T-helper 2 cell treated with Interferon-gamma antibody and Interleukin-4, amounts not matched to agents 5 μg/mL and 100 μg/mL, for 36 hours (primary cell): ENCODE measurements at places on chromosomes 1 and 21.

DNA sequence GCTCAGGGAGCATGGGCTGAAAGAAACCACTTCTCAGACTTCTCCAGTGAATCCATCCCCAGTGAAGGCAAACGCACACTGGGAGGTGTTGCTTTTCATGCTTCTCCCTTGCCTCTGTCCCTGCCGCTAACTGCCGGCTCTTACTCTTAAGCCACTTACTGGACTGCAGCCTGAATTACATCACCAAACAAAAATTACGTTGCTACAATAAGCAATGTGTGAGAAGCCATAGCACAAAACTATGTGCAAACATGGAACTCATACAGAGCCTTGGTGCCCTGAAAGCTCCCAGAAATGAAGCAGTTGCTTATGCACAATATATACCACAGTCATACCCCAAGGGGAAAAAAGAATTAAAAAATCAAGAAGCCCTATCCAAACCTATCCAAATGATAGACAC is 375.2 kb downstream of the KCNH1 start:
- no peak for DNase-seq

DNA sequence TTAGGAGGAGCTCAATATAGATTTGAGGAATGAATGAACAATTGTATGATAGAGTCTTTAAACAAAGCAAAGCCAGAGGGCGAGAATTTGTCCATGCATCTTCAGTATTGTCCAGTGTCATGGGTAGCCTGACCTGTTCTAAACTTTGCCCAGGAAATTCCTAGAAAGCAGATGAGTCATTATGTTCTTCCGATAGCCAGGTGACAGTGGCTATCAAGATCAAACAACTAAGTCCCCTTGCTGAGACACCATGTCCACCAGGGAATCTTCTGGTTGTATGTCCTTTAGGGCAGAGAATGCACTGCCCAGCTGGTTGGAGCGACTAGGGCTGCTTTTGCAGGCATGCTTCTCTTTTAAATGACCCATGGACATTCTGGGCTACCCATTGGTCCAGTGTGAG is 1.8 kb upstream of the SLC26A9 start:
- DNase-seq = no peak

- no peak for DNase-seq
Observed at GRCh38 chr1:107291987-107292386, 151.1 kb downstream of the NTNG1 start.

DNA sequence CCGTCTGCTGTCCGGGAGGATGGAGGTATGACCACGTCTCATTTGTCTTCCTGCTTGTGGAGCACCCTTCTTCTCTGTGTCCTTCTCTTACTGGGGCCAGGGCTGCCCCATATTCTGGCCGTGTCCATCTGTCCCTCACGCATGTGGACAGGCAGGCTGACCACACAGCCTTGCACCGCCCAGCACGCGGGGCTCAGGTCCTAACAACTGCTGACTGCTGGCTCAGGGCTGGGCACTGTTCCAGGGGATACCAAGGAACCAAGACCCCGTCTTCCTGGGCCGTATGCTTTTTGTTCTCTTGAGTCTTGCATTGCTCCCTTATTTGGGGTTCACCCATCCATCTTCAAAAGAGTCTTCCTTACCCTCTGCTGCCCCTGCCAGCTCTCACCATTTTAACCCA is 17.5 kb upstream of the SPSB1 start:
- DNase-seq = no peak

- peak; percentile 79 for DNase-seq
Observed at GRCh38 chr1:154559466-154560044, 1.1 kb upstream of the UBE2Q1 start.

GRCh38 chr21:32448803-32449594 is 36.5 kb downstream of the EVA1C start:
- DNase-seq = no peak

GRCh38 chr1:180451504-180451903 is 50.9 kb downstream of the ACBD6 start:
- DNase-seq = no peak

- DNase-seq = no peak
Observed at GRCh38 chr1:227583354-227583753, 20.0 kb downstream of the ZNF678 start.

- no peak for DNase-seq
Observed at GRCh38 chr1:42128499-42128898, 24.7 kb upstream of the GUCA2B start.

- DNase-seq = no peak
Observed at GRCh38 chr21:35478161-35479064, 429.3 kb upstream of the RUNX1 start.

DNA sequence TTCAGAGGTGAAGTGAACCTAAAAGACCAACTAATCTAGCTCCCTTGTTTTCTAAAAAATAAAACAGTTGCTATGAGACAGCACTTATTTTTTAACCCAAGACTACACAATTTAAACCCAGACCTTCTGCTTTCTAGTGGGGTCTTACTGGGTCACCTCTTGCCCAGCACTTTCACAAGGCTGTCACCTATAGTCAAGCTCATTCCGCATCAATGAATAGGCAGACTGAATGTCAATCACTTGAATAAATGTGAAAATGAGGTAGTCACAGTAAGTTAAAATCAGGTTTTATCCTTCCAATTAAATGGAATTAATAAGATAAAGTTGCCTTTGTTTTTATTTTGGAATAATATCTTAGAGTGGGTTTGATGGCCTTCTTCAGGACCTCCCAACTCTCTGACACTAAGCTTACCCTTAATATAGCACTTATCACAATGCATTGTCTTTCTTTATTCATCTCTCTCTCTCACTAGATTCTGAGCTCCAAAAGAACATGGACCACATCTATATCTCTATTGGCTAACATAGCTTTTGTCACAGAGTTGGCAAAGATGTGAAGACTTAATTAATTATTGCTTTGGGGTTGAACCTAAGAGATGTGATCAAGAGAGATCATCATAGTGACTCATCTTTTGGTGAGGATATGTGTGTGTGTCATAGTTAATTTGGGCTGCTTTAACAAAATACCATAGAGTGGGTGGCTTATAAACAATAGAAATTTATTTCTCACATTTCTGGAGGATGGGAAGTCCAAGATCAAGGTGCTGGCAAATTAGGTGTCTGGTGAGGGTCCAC is 248.7 kb upstream of the DAB1 start:
- DNase-seq = no peak

GRCh38 chr1:169348383-169349036 is 19.1 kb downstream of the NME7 start:
- DNase-seq = no peak

- no peak for DNase-seq
Observed at GRCh38 chr1:2594641-2595131, 8.1 kb downstream of the PRXL2B start.

GRCh38 chr1:110593902-110594301 is 12.3 kb downstream of the KCNA2 start:
- no peak for DNase-seq

DNA sequence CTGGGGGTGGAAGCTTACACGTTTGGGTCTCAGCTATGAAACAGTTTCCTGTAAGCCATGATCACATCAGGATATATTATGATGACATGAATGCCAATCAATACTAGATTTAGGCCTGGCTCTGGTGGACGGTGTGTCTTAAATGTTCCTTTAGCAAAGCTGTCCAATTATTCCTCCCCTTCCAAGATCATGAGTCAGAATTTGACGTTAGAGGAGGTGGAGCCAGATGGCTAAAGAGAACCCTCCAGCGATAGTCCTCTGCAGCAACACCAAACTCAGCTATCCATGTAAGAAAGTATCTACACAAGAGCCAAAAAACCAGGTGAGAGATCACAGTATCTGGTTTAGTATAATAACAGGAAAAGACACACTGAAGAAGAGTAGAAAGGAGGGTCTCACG is 47.8 kb downstream of the PACC1 start:
- DNase-seq = no peak

- DNase-seq = no peak
Observed at GRCh38 chr1:38115682-38116202, 69.1 kb upstream of the POU3F1 start.

GRCh38 chr1:246404078-246404477 is 103.0 kb downstream of the SMYD3 start:
- no peak for DNase-seq

GRCh38 chr1:35589516-35590427 is 16.7 kb downstream of the TFAP2E start:
- no peak for DNase-seq

DNA sequence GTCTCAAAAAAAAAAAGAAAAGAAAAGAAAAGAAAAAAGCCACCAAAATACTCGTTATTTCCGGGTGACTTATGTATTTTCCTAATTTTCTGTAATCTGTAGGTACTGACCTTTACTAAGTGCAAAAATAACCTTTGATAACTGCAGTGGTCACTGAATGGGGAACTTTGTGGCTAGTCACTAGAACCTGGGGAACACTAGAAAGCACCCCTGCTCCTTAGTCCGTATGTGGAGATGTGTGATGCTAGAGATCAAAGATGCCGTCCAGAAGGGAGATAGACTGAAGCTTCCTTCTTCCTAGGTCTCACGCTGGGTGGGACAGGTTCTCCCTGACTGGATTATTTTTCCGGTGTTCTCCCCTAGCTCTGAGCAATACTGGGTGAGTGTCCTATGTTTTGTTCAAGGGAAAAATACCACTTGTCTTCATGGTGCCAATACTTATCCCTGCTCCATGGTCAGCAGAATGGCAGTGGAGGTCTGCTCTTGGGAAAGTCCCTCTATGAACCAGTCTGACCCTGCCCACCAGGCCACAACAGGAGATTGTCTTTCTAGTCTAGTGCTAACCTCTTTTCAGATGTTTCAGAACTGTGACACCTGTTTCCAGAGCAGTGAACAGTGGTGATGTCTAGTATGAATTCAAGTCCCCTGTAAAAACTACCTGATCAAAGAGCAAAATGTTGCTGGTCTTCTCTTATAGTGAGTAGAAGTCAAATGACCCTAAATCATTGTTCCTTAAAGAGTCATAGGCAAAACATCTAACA is 39.9 kb downstream of the GTF2B start:
- DNase-seq = no peak

DNA sequence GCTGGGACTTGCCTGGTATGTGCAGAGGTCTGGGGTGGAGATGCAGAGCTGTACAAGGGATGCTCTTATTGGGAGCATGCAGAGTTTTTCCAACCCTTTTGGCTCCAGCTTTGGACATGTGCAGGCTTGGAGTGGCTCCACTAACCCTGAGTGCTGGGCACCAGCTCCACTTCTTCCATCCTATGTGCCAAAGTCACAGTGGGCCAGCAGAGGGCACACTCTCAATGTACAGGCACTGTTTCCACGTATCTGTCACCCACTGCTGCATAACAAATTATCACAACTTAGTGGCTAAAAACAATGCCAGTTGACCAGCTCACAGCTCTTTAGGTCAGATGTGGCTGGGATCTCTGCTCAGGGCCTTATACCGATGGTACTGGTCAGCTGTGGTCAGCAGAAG is 631.8 kb downstream of the AJAP1 start:
- DNase-seq = no peak

GRCh38 chr1:218164930-218165700 is 120.0 kb upstream of the RRP15 start:
- no peak for DNase-seq

- no peak for DNase-seq
Observed at GRCh38 chr1:243543501-243543900, 287.7 kb downstream of the SDCCAG8 start.

- no peak for DNase-seq
Observed at GRCh38 chr1:60071296-60071695, 2.3 kb downstream of the C1orf87 start.

GRCh38 chr1:187645651-187646050 is 816.9 kb downstream of the PLA2G4A start:
- no peak for DNase-seq

- DNase-seq = no peak
Observed at GRCh38 chr1:94783342-94784189, 36.6 kb upstream of the SLC44A3 start.

- no peak for DNase-seq
Observed at GRCh38 chr21:16406355-16406754, 676.6 kb downstream of the USP25 start.

DNA sequence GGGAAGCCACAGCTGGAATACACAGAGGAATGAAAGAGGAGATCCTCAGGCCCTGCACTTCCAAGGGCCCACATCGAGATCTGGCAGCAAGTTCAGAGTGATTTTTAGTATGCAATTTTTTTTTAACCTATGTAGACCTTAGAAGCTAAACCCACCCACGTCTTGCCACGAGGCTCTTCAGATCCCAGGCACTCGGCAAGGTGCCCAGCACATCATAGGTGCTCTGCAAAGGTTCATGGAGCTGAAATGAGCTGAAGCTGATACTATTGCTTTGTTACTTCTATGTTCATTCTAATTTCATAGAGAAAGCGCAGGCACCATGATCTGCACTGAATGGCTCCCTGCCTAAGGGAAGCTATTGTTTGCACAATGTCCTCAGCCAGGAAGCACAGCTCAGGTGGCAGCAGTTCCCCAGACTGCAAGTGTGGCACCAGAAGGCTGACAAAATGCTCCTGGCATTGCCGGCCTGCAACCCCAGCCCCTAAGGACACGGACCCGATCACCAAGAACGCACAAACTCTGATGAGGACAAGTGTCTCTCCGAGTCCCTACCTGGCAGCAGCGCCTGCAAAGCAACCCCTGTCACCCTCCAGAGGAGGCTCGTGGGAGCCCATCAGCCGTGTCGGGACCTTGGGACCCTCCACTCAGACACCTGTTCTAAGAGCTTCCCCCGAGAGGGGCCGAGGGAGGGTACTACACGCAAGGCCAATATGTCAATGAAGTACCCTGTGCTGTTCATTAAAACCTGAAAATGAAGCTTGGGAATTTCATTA is 264.2 kb downstream of the NPHP4 start:
- no peak for DNase-seq

- no peak for DNase-seq
Observed at GRCh38 chr21:40839521-40839920, 7.4 kb downstream of the DSCAM start.
